ENCODE measurements at places on chromosomes 12 and 14. TPM values are rescaled to one million over a fixed set of nuclear protein-coding genes. Genes with fewer than 3 reads are reported as not detected.

The AMDHD1 gene
- 0.06 TPM for total RNA-seq

The DCP1B gene
- total RNA-seq, result 4.9 TPM

The NXPH4 gene
- total RNA-seq, result 1.2 TPM

The SIX1 gene
- 0.79 TPM for total RNA-seq

The NFE2 gene
- total RNA-seq, result not detected

The ACOT4 gene
- 0.53 TPM for total RNA-seq

The DBX2 gene
- total RNA-seq, result not detected

The SLC6A15 gene
- 0.13 TPM for total RNA-seq

The SAMD15 gene
- total RNA-seq, result 2.8 TPM

The AMN gene
- not detected for total RNA-seq

The PTPRQ gene
- 0.06 TPM for total RNA-seq

The GLT8D2 gene
- total RNA-seq, result 82.5 TPM

The RHEBL1 gene
- 0.40 TPM for total RNA-seq

The PAWR gene
- total RNA-seq, result 45.2 TPM

All from aortic smooth muscle cell (primary cell).